ENCODE measurements at places on chromosomes 1 and 21.

DNA sequence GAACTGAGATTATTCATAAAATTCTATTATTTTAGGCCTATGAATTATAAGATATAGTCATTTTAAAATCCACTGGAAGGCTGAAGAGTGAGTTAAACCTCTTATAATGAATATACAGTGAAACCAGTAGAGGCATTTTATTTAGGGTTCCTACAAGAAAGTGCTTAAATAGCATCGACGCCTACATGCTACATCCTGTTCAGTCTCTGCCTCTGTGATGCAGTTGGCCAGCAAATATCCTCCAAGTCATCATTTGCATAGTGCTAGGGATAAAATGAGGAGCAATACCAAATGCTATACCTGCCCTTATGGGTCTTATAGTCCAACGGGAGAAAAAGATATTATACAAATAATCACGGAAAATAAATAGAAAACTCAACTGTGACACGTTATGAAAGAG is 59.6 kb downstream of the EDEM3 start:
- DNase-seq: no peak

- peak; percentile 21 for DNase-seq
These were observed at the start of gene BACE2 for GRCh38 chr21:41167348-41168342. Gene BACE2 (plus strand): TSS chr21:41168160. CDS start chr21:41168264, 104 bp downstream.

GRCh38 chr1:93988634-93989350 is 79.6 kb upstream of the GCLM start:
- no peak for DNase-seq

- DNase-seq: no peak
These were observed 30.9 kb upstream of the CADM3 start for GRCh38 chr1:159140474-159140873.

DNA sequence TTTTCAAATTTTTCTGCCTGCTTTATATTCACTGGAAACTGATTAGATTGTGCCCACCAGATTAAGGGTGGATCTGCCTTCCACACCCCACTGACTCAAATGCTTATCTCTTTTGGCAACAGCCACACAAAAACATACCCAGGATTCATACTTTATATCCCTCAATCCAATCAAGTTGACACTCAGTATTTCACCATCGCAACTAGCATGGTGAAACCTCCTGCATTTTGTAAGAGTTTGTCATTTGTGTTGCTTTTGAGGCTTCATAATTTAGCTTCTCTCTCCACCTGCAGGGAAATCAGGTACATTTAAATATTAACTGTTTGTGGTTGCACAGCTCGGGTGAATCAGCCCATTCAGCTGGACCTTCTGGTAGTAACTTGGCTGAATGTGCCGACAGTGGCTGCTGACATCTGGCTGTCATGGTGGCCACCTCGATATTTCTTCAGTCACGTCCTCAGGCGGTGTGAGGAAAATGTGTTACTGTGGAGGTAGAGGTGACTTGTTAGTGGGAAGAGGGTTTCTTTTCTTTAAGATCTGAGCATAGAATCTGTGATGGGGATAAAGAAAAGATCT is 224.0 kb downstream of the PTBP2 start:
- DNase-seq: no peak

GRCh38 chr1:43379476-43379875 is 10.1 kb downstream of the MED8 start:
- DNase-seq: no peak

DNA sequence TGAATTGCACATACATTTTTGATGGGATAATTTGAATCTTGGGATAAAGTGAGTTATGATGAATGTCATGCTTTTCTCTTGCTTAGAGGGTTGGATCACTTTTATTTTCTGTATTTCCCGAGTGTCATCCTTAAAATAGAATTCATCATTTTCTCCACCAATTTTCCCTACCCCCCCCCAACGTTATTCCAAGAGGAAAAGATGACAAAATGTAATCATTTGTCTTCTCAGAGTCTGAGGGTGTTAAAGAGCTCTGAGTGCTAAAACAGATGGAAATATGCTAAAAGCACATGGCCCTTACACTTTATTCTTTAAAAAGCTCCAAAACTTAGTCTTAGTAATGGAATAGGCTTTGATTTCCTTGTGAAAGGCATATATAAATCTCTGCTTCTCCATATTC is 81.4 kb downstream of the CHRM3 start:
- DNase-seq: no peak

- DNase-seq: no peak
These were observed 6.1 kb downstream of the NUP210L start for GRCh38 chr1:154148807-154149206.

- DNase-seq: no peak
These were observed 278.8 kb downstream of the KIF26B start for GRCh38 chr1:245433561-245433960.

GRCh38 chr1:26542771-26543451 is 13.3 kb downstream of the RPS6KA1 start:
- DNase-seq: no peak

DNA sequence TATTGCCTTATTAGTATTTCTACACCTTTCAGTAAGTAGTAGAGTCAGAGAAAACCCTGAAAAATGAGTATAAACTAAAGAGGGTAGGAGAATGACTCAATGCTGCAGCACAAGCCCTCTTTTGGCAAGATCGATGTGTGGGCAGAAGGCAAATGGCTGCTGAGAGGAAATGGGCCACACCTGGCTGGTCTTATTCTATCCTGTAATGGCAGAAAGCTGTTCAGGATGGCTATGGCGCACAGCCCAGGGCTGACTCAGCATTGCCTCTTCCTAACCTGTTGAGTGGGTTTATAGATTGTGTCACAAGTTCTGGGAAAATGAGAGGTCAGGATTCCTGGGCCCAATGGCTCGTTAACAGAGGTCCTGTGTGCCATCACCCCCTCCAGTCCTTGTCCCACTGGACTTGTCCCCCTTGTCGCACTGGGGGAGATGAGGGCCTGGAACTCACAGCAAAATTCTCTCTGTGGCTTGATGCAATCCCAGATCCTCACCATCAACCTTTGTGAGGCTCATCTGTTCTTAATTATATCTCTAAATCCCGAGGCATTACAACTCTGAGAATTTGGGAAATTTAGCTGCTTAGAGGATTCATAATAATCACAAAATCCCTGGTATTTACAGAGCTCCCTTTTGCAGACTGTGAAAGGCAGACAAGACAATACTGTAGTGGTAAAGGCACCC is 13.2 kb downstream of the HMGB4 start:
- DNase-seq: no peak

- DNase-seq: no peak
These were observed 18.0 kb downstream of the COLGALT2 start for GRCh38 chr1:184019506-184019905.

DNA sequence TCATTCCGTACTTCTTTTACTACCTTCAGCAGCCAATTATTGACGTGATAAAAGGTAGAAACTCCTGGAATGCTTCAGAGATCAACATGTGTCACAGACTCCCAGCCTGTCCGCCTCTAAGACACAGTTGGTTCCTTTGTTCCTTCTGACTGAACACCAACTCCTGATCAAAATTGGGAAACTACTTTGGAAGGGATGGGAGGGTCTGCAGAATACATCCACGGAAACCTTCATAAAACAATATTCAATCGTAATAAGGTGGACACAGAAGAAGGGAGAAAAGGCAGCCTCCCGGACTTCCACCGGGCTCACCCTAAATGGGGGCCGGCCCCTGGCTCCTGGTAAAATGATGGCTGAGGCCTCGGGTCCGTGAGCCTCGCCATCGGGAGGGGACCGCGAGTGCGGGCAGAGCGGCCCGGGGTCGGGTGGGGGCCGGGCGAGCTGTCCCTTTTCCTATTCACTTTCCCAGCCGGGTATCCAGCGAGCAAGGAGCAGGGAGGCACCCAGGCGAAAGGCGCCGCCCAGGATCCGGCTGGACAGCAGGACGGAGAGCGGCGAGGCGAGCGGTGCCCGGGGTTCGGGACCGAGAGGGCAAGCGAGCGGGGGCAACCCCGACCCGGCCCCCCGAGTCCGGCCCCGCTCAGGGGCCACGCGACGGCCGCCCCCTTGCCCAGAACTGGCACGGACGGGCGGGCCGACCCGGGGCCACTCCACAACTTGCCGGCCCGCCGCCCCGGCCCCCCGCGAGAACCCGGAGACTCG is 805 bp downstream of the NRIP1 start:
- no peak for DNase-seq

DNA sequence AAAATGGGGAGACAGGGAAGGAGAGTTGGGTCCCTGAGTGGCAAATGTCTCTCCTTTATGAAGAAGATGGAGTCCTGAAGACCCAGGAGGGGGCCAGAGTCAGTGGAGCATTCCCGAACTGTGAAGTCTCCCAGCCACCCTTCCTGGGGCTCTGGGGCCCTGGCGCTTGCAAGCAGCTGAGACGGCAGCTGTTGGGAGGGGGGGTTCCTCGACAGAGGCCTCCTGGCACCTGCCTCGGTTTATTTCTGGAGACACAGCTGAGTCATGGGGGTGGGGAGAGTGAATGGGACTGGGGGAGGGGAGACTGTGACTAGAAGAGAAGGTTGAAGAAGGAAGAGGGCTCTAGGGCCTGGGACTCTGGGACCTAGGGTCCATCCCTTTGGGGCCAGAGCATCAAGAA is 14.0 kb downstream of the NES start:
- DNase-seq: no peak

DNA sequence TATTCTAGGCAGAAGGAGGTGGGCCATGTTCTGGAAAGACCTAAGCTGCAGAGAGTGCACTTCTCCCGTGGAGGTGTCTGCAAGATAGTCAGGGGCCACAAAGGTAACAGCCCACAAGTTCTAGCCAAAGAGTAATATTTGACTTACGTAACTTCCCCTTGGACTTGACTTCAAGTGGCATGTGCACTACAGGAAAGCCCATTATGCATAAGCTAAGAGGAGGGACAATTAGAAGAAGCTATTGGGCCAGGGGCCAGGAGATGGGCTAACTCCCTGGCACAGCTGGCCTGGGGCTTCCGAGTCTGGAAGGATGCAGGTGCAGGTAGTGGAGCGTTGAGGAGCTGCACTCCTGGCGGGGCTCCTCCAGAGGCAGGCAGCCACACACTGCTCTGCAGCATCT is 58.3 kb downstream of the ERG start:
- DNase-seq: no peak

DNA sequence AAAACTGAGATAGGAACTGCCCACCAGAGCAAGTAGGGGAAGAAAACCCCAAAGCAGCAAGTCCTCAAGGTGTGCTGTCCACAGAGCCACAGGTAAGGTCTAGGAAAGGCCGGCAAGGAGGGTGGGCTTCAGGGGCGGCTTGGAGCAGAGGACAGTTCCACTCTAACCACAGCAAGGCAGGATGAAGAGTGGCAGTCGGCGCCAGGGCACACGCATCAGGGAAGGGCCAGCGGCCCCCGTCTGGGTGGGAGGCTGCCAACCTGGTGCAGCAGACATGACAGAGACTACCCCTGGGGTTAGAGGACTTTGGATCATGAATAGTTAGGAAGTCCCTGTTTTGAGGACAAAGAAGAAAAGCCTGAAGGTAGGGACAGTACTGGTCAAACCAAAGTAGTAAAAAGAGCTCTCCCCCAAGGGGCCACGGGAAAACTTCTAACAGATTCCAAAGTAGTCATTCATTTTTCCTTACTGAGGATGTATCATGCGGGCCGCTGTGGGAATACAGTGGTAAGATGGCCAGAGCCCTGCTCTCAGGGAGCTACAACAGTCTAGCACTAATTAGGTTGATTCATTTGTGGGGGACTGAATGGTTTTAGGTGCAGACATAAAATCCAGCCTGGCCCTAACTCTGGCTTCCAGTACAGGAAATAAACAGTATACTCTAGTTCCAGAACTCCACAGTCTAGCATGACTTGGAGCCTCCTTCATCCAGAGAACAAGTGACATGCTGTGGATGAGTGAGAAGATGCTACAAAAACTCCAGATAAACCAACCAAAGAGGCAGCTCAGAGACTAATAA is 3.5 kb upstream of the RAP1GAP start:
- DNase-seq: no peak

GRCh38 chr21:44901391-44902074 is 19.2 kb downstream of the ITGB2 start:
- DNase-seq: no peak

GRCh38 chr1:247291161-247291560 is 35.3 kb downstream of the VN1R5 start:
- no peak for DNase-seq

DNA sequence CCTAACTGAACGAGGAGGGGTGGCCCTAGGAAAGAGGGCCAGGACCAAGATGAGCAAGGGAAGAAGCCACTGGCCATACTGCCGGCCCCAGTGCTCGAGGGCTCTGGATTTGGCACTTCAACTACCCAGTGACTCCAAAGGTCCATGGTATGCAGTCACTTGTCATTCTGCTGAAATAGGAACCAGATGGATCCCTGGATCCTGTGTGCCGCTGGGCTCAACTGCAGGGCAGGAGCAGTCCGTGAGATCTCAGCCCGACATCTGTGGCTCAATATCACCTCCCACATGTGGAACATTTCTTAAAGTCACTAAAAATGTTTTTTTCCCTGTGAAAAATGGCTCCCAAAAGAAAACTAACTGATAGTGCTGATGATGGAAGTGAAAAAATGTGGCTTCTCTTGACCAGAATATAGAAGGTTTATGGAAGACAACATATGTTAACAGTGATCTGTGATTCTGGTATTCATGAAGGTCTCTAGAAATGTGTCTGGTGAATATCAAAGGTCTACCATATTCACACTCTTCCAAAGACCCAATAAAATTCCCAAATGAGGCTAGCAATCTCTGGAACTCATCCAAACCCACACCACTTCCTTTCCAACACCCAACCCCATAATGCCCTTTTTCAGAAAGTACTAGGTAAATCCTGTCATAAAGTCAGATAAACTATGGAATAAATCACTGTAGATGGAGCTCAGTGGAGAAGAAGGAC is 24.1 kb downstream of the PAFAH2 start:
- DNase-seq: no peak

- DNase-seq: no peak
These were observed 627 bp upstream of the DLGAP3 start for GRCh38 chr1:34929853-34930701.

DNA sequence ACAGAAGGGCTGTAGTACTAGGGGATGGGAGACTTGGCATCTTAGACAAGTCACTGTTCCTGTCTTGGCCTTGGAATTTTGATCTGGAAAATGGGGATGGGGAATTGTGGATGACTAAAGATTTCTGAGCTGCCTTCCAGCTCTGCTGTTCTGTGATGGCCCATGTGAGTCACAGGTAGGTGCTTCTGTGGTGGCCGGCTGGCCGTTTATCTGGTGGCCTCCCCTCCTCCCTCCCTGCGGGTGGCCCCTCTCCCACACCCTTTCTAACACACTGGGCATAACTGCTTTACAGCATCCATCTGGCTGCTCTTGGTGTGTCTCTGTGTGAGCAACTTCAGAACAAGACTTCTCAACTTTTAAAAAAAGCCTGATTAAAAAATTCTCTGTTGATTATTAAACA is 35.9 kb downstream of the KCNA2 start:
- DNase-seq: no peak

Measured in stimulated activated CD8-positive, alpha-beta memory T cell treated with anti-CD3 and anti-CD28 coated beads, Interleukin-7, amount 100 ng/mL, for 4 hours (primary cell).